ENCODE measurements at places on chromosomes 6 and 20.
A peak's percentile ranks its signal among the peaks of the same experiment; 100 is the strongest.

DNA sequence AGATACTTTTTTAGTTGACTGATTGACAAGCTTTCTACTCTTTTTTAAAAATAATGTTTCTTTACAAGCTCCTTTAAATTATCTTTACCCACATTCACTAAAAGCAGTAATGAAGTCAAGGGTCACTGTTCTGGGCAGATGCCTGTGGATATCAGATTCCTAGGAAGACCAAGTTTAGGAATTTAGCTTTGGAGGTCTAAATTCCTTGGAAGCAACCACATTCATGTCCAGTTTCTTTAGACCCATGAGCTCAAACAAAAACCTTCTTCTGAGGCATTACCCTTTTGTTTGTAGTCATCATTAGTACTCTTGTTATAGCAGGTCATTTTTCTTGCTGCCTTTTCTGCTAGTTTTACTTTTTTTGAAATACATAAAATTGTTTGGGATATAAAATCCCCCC lies 462.9 kb upstream of the JAG1 start:
- DNase-seq, result no peak

- no peak for DNase-seq
Observed at GRCh38 chr6:122859676-122860075, 70.6 kb downstream of the SMPDL3A start.

DNA sequence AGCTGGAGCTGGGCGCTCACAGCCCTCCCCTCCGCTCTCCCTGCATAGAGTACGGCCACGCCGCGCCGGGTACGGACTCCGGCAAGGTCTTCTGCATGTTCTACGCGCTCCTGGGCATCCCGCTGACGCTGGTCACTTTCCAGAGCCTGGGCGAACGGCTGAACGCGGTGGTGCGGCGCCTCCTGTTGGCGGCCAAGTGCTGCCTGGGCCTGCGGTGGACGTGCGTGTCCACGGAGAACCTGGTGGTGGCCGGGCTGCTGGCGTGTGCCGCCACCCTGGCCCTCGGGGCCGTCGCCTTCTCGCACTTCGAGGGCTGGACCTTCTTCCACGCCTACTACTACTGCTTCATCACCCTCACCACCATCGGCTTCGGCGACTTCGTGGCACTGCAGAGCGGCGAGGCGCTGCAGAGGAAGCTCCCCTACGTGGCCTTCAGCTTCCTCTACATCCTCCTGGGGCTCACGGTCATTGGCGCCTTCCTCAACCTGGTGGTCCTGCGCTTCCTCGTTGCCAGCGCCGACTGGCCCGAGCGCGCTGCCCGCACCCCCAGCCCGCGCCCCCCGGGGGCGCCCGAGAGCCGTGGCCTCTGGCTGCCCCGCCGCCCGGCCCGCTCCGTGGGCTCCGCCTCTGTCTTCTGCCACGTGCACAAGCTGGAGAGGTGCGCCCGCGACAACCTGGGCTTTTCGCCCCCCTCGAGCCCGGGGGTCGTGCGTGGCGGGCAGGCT lies 4.6 kb downstream of the KCNK15 start:
- no peak for DNase-seq

GRCh38 chr20:4445784-4446183 lies 275.9 kb upstream of the PRND start:
- DNase-seq, result peak; percentile 60

DNA sequence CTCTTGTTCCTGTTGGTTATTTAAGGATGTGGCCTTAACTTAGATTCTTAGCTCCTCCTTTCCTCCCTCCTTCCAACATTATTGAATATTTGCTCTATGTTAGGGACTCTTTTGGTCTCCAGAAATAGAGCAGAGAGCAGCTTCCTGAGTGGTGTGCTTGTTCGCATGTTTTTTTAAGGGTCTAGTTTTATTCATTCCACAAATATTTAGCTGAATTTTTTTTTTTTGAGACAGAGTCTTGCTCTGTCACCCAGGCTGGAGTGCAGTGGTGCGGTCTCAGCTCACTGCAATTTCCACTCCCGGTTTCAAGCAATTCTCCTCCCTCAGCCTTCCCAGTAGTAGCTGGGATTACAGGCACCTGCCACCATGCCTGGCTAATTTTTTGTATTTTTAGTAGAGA lies 169.2 kb downstream of the ZFAND3 start:
- no peak for DNase-seq

All from esophagus muscularis mucosa (tissue), 4 donors.